Sigmoid colon (tissue), 7 donors: ENCODE measurements at places on chromosomes 6 and 20. TPM values are rescaled to one million over a fixed set of nuclear protein-coding genes. Genes with fewer than 3 reads are reported as not detected.

- no peak for DNase-seq
Observed at GRCh38 chr6:149140137-149140909, 177.2 kb upstream of the TAB2 start.

DNA sequence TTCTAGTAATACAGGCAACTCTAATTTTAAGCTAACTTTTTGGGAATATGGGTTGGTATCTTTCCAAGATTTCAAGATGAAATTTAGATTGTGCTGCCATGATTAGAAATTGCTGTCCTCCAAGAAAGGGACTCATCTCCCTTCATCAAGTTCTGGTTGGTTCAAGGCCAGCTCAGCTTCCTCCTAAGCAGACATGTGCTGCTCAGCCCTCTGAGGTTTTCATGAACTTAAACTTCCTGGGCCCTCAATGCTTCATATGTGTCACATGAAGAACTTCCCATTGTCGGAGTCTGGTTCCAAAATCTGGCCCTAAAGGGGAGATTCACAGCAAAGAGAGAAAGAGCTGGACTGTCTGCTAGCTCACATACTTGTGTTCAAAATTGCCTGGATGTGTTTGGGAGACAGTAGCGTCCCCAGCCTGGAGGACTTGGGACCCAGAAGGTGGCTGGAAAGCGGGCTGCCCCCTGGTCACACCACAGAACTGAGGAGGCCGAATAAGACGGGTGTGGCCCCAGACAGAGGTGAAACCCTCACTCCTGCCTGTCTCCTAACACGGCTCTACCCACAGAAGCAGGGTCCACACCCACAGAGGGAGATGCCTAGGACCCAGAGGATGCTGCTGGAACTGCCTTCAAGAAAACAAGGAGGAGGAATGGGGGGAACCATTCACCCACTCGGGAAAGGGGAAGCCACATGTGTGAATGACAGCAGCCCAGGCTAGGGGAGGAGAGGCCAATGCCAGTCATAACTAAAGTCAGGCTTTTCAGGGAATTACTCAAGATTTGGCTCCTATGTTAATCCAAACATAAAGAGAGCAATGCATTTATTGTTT, 54.3 kb upstream of the GPR31 start:
- no peak for DNase-seq

Gene C20orf204
- 1.1 TPM for total RNA-seq

DNA sequence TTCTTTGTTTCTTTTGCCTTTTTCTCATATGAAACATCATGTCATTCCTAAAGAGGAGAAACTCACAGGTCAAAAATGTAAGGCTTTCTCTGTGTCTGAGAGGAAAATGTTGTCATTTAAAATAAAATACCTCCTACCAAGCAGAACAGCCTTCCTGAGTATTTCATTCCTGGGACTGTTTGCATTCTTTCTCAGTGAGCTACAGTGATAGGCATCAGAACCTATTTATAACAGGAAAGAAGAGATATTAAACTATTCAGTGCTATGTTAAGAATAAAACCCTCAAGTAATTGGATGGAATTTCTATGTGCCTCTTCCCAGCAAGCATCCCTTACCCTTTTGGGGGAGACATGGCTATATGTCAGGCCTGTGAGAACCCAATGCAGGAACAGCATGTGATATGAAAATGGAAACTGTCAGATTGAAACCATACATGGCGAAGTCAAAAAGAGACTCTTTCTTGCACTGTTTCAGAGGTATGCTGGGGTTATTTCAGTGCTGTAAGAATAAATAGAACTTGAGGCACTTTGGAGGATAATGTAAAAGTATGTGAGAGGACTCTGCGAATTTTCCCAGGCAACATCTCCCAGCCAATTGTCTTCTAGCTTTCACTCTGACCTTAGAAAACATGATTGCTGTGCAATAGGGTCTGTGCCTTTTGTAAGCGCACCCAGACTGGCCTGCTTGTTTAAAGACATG, 133.8 kb upstream of the CCN2 start:
- no peak for DNase-seq

Gene EIF6
- total RNA-seq = 71.3 TPM

DNA sequence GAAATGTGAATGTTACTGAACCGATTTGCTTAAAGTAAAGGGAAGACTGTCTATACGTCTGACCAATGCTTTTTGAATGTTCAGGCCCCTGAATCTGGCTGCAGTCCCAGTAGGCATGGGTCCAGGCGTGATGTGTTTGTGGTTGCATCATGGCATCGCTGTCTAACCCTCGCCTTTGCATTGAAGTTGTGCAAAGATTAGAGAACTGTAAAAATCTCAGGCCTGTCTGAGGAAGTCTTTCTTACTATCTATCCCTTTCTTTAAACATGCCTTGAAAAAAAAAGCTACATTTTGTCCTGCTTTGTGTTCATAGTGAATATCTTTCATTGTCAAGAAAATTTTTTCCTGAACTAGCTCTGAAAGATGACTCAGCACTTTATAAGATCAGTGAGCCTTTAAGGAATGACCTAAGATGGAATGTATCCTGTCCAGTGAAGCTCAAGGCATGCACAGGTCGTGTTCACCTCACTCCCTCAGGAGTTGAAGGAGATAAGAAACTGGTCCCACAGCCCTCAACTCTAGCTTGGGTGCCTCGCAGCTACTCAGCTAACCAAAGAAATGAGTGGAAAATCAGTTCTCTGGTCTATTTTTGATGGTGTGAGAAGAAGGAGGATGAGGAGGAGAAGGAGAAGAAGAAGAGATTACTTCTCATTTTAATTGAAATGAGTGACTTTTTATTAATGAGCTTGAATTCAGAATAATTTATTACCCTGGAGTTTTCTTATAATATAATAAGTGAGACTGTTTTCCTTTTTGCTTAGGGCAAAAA, 48.6 kb downstream of the TPD52L1 start:
- DNase-seq = peak; percentile 78

DNA sequence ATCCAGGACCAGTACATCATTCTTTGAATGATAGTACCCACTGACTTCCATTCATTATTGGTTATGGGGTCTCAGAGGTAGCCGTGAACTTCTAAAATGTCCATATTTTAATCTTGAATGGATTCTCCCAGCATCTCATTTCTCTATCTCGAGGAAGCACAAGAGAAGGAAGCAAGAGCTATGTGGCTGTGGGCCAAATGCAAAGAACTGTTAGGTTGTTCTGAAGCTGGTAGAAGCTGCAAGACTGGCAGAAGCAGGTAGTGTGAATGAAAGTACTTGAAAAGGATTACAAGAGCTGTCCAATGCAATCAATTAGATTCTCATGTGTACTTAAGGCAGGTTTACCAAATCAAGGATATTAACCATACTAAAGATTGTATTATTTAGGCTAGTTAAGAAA, 1131.8 kb downstream of the GRIK2 start:
- no peak for DNase-seq

Gene CYB5R4
- 14.3 TPM for total RNA-seq

Gene LAMP5
- 0.27 TPM for total RNA-seq

DNA sequence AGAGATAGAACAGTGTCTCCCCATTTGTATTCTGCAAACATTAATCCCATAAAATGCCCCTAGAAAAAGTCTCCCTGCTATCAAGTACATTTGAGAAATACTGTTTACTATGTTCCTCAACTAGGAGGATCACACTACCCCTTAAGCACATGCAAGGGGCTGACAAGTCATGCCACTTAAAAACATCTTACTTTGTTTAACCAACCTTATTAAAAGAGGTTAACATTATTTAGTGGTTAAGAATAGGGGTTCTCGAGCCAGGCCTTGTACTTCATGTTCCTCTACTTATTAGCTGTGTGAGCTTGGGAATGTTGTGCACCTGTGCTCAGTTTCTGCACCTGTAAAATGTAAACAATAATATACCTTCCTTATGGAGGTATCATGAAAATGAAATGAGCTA, 113.7 kb downstream of the UBE3D start:
- DNase-seq = no peak

- no peak for DNase-seq
Observed at GRCh38 chr20:19427913-19428312, 215.5 kb downstream of the SLC24A3 start.

Gene PHACTR1
- total RNA-seq = 7.5 TPM

Gene PGC
- not detected for total RNA-seq

- DNase-seq = no peak
Observed at GRCh38 chr20:21968486-21968885, 263.0 kb downstream of the PAX1 start.

Gene GHRH
- not detected for total RNA-seq

- DNase-seq = no peak
Observed at GRCh38 chr6:138092686-138093085, 14.5 kb downstream of the PERP start.

- peak; percentile 47 for DNase-seq
Observed at GRCh38 chr20:37935435-37935834, 32.5 kb downstream of the VSTM2L start.

GRCh38 chr20:112396-112795, 24.9 kb downstream of the DEFB125 start:
- DNase-seq = no peak
